ENCODE measurements at places on chromosomes 13 and 19.
A peak's percentile ranks its signal among the peaks of the same experiment; 100 is the strongest.

DNA sequence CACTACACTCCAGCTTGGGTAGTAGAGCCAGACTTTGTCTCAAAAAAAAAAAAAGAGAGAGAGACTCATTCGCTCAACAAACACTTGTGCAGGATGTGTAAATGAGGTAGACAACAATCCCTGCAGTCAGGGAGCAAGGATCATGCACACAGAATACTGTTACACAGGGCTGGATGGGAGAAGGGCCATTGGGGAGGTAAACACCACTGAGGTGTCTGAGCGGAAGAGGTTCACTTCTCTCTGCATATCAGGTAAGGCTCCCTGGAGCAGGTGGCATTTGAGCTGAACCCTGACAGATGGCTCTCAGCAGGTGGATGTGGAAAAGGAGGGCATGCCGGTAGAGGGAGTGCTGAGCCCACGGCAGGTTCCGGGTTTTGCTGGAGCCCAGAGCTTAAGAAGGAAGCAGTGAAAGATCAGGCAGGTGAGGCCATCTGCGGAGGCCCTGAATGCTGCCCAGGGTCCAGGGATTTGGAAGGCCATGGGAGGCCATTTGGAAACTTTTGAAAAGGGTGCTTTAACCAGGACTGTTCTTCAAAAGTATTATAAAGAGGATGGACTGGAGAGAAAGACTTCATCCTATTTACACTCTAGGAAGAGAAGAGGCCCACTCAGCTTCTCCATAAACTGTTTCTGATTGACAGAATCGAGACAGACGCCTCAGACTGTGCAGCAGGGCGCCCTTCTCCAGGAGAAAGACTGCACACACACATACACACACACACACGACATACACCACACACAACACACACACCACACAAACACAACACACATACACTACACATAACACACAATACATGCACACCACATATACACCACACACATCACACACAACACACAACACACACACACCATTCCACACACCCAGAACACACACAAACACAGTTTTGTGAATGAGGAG, 199.4 kb downstream of the USP12 start:
- peak; percentile 76 for DNase-seq

DNA sequence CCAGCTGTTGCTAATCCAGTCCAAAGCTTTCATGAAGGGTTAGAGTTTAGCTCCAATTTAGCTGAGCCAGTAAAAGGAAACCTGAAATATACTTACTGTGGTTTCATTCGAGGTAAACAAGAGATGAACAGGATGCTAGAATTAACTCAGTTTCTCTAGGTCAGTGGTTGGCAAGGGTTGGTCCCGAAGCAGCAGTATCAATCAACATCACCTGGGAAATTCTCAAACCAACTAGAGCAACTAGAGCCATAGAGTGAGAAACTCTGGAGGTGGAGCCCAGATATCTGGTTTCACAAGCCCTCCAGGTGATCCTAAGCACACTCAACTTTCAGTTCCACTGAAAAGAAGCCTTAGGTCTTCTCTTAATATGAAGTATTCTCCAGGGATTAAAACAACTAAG, 376.7 kb downstream of the OXGR1 start:
- no peak for DNase-seq

GRCh38 chr19:32373585-32374295, 28.3 kb downstream of the ZNF507 start:
- DNase-seq: peak; percentile 88

GRCh38 chr19:6662702-6663101, 7.3 kb downstream of the TNFSF14 start:
- no peak for DNase-seq

DNA sequence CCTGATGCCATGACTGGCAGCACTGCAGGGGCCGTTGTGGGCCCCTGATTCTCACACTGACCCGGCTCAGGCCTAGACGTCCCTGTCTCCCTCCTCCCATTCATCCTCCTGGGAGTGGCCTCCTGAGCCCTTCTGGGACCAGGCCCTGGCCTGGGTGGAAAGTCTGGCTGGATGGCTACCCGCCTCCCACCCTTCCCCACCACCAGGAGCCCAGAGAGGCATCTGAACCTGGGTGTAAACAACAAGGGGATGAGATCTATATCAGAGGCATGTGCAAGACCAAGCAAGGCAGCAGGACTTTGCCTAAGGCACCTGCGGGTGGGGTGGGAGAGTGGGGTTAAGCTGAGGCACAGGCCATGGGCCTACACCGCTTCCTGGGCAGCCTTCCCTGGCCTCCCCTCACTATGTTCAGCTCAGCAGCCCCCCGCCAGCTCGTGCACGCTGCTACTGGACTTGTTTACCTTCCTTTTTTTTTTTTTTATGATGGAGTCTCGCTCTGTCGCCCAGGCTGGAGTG, 22.0 kb upstream of the ASPDH start:
- no peak for DNase-seq

GRCh38 chr13:106505295-106505694, 30.2 kb downstream of the EFNB2 start:
- DNase-seq: no peak

Measured in Caco-2 (cell line).